ENCODE measurements at places on chromosomes 7 and 10.
A peak's percentile ranks its signal among the peaks of the same experiment; 100 is the strongest.

DNA sequence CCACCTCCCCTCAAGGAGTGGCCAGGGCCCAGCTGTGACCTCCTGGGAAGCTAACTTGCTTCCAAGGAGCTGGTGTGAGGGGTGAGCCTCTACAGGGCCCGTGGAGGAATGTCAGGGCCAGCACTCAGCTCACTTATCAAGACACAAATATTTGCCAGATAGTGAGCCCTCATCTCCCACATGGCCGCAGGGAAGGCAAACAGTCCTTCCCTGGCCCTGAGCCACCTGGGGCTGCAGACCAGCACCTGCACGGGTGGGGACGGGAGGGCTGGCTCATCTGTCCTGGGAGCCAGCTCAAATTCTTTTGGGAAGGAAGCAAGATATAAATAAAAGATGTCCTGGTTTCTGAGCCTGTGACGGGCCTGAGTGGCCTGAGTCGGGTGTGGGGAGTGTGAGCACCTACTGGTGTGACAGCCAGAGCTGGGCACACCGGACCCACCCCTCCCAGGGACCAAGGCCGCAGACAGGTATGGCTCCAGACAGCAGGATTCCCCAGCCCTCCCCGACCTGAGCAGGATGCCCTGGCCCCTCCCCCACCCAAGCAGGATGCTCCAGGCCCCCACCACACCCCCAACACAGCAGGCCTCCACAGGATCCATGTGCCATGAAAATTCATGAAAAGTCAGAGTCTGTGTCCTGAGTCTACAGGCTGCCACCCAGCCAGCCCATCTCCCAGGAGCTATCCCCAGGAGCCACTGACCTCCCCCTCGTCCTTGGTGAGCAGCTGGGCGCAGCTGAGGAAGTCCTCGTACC lies 148.0 kb downstream of the MAPK8 start:
- no peaks in the 10 kb centered on the region for H3K36me3 ChIP-seq
- no peak overlapping the region for H3K4me3 ChIP-seq
- peaks cover 10% of the 10 kb centered on the region for H3K4me1 ChIP-seq
- no peak overlapping the region for H3K27ac ChIP-seq
- H3K27me3 ChIP-seq, result no peaks in the 10 kb centered on the region

GRCh38 chr7:24730018-24730369 lies 27.3 kb downstream of the GSDME start:
- H3K4me1 ChIP-seq, result peaks cover 19% of the 10 kb centered on the region
- no peak for DNase-seq
- H3K27me3 ChIP-seq, result peaks cover 6% of the 10 kb centered on the region
- H3K27ac ChIP-seq, result no peak overlapping the region
- H3K36me3 ChIP-seq, result no peaks in the 10 kb centered on the region

DNA sequence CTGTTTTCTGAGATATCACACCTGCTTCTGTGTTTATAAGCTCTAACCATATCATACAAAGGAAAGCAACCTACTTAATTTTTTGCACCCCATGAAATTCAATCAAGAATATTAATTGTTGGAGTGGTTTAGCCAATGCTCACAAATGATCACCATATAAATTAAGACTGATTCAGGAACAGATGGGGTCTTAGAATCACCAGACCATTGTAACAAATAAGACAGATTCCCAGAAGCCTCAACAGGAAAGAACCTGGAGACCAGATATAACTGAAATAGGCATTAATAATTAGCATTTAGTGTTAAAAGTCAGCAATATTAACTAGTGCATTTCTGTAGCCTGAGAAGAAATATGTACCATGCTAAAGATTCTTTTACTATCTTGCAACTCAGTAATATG lies 73.6 kb downstream of the SLC13A1 start:
- H3K27ac ChIP-seq, result no peak overlapping the region
- no peaks in the 10 kb centered on the region for H3K27me3 ChIP-seq
- DNase-seq, result no peak
- H3K4me3 ChIP-seq, result no peak overlapping the region
- no peaks in the 10 kb centered on the region for H3K4me1 ChIP-seq
- H3K36me3 ChIP-seq, result no peaks in the 10 kb centered on the region

DNA sequence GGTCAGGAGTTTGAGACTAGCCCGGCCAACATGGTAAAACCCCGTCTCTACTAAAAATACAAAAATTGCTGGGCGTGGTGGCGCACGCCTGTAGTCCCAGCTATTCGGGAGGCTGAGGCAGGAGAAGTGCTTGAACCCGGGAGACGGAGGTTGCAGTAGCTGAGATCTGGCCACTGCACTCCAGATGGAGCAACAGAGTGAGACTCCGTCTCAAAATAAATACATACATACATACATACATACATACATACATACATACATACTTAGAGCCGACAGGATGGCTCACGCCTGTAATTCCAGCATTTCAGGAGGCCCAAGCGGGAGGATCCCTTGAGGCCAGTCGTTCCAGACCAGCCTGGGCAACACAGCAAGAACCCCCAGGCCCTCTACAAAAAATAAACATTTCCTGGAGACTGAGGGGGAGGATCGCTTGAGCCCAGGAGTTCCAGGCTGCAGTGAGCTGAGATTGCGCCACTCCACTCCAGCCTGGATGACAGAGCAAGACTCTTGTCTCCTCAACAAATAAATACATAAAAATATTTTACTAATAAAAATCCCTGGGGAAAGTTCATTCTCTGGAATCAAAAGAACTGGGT lies 90.9 kb upstream of the TNRC18 start:
- no peak for DNase-seq
- peaks cover 27% of the 10 kb centered on the region for H3K4me1 ChIP-seq
- no peaks in the 10 kb centered on the region for H3K27me3 ChIP-seq
- H3K4me3 ChIP-seq, result peak overlapping the region; percentile 98

GRCh38 chr10:110376021-110376766 lies 71.5 kb upstream of the SMNDC1 start:
- H3K27me3 ChIP-seq, result peaks cover 3% of the 10 kb centered on the region
- no peaks in the 10 kb centered on the region for H3K36me3 ChIP-seq
- no peak for DNase-seq
- peaks cover 25% of the 10 kb centered on the region for H3K4me1 ChIP-seq

DNA sequence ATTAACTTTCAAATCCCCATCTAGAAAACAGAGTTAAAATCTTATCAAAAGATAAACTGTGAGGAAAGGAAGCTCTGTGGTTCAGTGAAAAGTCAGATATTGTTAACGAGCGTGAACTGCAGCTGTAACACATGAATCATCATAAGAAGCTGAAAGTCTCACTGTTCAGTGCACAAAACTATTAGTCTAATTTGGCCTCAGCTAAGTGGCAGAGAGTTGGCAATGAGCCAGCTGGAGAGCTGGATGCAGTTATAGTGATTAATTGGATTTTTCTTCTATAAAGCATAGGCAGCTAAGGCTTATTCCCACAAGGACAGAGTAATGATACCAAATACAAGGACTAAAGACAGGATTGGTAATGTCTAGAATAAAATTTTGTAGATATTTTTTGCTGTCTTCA lies 101.1 kb upstream of the ABCB5 start:
- no peak overlapping the region for H3K4me3 ChIP-seq
- H3K27me3 ChIP-seq, result peaks cover 1% of the 10 kb centered on the region
- H3K4me1 ChIP-seq, result no peaks in the 10 kb centered on the region
- H3K27ac ChIP-seq, result no peak overlapping the region
- H3K36me3 ChIP-seq, result no peaks in the 10 kb centered on the region

DNA sequence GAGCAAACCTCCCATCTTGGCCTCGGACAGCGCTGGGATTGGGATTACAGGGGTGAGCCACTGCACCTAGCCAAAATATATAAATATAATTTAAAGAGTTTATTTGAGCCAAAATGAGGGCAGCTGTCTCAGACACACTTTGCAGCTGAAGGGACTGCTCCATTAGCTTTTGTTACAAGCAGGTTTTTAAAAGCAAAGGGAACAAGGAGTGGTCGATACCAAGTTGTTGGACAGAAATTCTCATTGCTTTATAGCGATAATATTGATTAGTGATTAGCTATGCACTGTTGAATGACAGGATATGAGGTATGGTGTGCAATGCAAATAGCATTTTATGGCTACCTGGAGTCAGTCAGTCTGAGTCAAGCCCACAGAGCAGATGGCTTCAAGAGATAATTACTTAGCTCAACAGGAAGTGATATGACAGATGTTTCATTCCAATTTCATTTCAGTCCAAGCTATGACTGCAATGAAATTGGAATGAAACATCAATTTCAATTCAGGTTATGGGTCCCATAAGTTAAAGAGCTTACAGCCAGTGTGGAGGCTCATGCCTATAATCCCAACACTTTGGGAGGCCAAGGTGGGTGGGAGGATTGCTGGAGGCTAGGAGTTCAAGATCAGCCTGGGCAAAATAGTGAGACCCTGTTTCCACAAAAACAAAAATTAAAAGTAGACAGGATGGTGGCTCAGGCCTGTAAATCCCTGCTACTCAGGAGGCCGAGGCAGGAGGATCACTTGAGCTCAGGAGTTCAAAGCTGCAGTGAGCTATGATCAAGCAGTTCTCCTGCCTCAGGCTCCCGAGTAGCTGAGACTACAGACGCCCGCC lies 23.1 kb downstream of the TYW1 start:
- no peak overlapping the region for H3K4me3 ChIP-seq
- peaks cover 79% of the 10 kb centered on the region for H3K36me3 ChIP-seq
- H3K4me1 ChIP-seq, result no peaks in the 10 kb centered on the region

DNA sequence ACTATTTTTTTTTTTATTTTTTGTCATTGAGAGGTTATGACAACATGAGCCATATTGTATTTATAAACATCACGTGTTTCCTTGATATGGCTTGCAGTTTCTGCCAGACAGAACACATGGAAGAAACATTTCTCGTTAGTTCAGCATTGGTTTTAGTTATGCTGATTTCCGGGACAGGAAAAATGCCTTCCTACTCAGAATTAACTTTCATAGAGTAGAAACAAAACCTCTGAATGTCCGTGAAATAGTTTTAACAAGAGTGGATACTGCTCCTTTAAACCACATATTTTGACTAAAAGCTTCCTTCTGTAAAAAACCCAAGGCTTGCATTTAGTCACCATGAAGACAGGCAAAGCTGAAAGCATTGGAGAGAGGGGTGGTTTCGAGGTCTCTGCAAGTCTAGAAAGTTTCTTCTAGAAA lies 240.4 kb downstream of the KIAA1217 start:
- no peaks in the 10 kb centered on the region for H3K27me3 ChIP-seq
- DNase-seq, result no peak
- H3K4me1 ChIP-seq, result no peaks in the 10 kb centered on the region
- H3K27ac ChIP-seq, result no peak overlapping the region
- no peaks in the 10 kb centered on the region for H3K36me3 ChIP-seq

DNA sequence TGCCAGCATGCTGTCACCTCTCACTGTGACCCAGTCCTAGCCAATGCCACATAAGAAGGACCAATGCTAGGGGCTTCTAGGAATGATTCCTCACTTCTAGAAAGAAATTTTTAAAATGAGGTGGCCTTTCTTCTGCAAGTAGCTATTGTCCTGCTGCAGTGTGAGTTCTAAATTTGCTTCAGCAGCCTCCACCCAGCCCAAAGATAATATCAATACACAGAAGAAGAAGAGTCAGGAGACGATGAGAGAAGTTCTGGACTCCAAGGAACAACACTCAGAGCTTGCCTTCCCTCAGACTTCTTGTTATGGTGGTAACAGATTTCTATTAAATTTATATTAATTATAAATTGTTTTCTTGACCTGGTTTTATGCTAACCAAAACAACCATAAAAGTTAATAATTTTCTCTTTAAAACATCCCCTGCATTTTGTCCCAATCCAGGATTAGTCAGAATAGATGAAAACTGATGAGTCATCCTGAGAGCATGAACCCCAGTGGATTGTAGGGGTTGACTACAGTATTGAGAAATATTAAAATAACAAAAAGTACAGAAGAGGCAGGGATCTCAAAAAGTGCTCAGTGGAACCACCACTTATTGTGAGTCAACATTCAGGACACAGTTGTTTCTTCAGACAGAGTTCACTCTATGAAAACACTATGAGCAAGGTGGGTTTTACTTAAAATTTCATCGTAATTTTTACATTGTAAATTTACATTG lies 29.6 kb upstream of the AKR1C2 start:
- H3K27me3 ChIP-seq, result no peaks in the 10 kb centered on the region
- no peak for DNase-seq
- no peaks in the 10 kb centered on the region for H3K36me3 ChIP-seq

DNA sequence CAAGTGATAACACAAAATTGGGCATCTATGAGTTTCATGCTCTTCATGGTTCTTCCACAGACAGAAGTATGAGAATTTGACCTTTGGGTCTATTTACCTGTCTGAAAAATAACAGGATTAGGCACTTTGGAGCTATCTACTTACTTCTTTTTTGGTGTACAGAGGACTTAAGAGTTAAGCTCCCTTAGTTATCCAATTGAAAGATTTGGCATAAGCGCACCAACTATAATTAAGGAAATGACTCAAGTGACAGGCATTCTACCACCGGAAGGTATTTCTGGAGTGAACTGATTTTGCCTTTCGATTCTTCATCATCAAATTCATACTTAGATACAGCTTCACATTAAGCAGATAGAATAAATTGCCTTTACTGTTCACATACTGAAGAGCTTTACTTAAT lies 43.9 kb downstream of the IFIT5 start:
- H3K27me3 ChIP-seq, result peaks cover 12% of the 10 kb centered on the region
- H3K36me3 ChIP-seq, result no peaks in the 10 kb centered on the region
- H3K4me1 ChIP-seq, result peaks cover 4% of the 10 kb centered on the region

DNA sequence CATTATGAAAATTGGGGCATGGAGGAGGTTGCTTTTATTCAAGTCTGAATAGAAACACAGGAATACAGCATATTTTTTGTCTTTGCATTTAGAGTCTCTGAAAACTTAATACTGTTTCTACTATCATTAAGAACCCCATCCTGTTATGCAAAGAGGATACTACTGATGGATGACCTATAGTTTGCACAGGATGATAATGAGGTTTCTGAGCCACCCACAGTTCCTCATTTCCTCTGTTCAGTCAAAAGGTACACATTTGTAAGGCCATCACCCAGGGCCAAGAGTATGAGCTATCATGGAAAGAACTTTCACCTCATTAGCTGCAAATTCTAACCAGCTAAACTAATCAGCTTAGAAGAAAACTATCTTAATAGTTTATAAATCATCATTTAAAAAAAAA lies 213.0 kb upstream of the CHRM2 start:
- no peaks in the 10 kb centered on the region for H3K4me1 ChIP-seq
- no peak overlapping the region for H3K4me3 ChIP-seq
- H3K27ac ChIP-seq, result no peak overlapping the region

DNA sequence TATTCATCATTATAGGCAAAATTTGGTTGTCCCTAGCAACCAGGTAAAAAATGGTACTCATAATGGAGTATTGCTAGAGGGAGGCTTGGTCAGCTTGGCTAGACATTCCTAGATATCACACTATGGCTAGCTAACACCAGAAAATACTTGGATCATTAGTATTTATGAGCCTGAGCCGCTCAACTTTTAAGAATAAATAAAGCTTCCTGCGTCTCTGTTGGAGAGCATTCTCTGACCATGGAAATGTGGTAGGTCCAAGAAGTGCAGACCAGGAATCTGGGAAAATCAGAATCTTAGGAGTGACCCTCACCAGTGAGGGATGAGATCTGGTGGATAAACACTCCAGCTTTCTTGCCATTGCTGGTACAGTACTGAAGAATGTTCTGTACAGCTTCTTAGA lies 157.6 kb upstream of the AGR3 start:
- H3K36me3 ChIP-seq, result no peaks in the 10 kb centered on the region
- H3K27me3 ChIP-seq, result no peaks in the 10 kb centered on the region
- H3K4me1 ChIP-seq, result peaks cover 7% of the 10 kb centered on the region
- no peak overlapping the region for H3K4me3 ChIP-seq

GRCh38 chr7:116661865-116662264 lies 10.1 kb upstream of the MET start:
- no peak overlapping the region for H3K27ac ChIP-seq
- no peaks in the 10 kb centered on the region for H3K4me1 ChIP-seq
- H3K27me3 ChIP-seq, result peaks cover 41% of the 10 kb centered on the region

- no peaks in the 10 kb centered on the region for H3K27me3 ChIP-seq
- peak overlapping the region; percentile 89 for H3K27ac ChIP-seq
- peak overlapping the region; percentile 96 for H3K4me3 ChIP-seq
- DNase-seq, result no peak
- H3K36me3 ChIP-seq, result peaks cover 33% of the 10 kb centered on the region
Measured at GRCh38 chr10:42553064-42553407, 85.3 kb downstream of the ZNF33B start.

All from activated B cell treated with CpG ODN at 0.5 μM for 24 hours (primary cell).